LoVo (cell line): ENCODE measurements at places on chromosomes 6 and 20.

- no peak for DNase-seq
Observed at GRCh38 chr6:69038841-69039240, 403.8 kb downstream of the ADGRB3 start.

- no peak for DNase-seq
Observed at GRCh38 chr6:102759415-102759814, 1365.9 kb downstream of the GRIK2 start.

DNA sequence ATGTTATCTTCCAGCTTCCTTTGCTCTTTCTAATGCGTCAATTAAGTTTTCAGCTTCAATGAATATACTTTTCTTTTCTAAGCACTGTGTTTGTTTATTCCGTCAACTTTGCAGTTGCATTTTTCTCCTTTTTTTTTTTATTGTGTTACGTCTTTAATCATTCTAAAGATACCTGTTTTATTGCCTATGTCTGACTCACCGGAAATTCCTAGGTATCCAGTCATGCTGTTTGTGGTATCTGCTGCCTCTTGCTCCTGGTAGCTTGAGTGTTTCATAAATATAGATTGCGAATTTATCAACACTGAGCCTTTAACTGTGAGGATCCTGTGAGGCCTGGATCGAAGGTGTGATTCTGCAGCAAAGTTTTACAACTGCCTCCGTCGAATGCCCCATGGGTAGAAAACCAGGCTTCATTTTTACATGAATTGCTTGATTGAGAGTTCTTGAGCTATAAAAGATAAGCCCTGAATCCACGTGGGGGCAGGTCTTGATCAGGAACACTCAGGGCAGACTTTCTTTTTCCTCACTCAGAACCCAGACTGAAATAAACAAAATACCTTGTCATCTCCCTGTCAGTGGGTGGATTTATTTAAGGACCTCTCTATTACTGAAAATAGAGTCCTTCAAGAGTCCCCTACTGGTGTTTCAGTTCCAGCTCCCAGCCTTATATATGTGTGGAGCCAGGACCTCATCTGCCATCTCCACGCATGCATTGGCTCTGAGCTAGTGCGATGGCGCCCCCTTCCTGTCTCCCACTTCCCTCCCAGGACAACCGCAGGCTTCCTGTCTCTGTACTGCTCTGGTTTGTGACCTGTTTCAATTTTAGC lies 60.1 kb upstream of the LRRC1 start:
- peak; percentile 92 for DNase-seq

- no peak for DNase-seq
Observed at GRCh38 chr20:21398109-21399004, 1.0 kb upstream of the NKX2-4 start.

- DNase-seq: no peak
Observed at GRCh38 chr6:31143148-31143547, 4.3 kb upstream of the PSORS1C2 start.

DNA sequence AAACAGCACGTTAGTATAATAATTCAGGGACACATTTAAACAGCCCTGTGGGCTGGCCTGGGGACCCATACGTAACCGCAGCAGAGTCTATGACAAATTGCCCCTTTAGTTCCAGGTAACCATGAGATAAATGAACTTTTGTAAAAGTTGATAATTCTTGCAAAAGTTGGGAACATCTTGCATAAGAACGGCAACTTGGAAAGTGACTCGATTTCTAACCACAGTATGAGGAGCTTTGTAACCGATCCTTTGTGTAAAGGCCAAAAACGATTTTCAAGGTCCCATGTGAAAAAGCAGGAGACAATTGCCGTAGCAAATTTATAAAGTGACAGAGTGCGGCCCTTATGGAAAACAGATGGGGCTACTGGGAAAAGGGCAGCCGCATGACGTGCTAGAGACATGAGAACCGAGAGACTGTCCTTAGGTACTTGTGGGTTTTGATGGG lies 81.6 kb downstream of the PSMG4 start:
- no peak for DNase-seq

GRCh38 chr6:116388924-116389323 lies 18.2 kb downstream of the DSE start:
- DNase-seq: no peak

DNA sequence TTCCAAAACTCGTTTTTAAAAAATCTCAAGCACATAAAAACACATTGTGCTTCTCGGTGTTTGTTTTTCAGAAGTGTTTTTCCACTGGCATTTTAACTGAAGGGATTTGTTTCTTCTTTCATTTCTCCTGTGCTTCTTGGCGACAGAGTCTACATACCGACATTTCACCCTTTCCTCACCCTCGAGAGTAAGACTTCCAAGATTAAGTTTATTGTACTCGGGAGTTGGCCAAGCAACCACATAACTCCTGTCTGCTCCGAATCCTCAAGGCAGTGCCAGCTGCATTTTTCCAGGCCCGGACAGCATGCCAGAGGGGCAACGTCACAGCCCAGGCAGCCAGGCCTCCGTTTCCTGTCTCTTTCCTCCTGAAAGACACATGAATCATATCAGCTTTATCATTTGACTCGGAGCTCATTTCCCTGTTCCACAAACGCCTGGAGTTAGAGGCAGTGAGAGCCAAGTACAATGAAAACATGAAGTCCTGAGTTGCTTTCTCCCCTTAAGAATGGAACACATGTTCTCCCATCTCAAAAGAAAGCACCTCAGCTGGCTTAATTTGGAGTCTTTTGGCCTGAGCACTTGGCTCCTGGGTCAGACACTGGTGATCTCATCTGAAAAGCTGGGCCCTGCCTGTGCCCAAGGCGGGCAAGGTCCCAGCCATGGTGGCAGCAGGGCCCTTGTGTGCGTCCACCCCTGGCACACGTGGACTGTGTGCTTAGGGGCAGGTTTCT lies 23.2 kb upstream of the FAM50B start:
- peak; percentile 82 for DNase-seq

- no peak for DNase-seq
Observed at GRCh38 chr6:108945681-108946159, 97.5 kb downstream of the ARMC2 start.

DNA sequence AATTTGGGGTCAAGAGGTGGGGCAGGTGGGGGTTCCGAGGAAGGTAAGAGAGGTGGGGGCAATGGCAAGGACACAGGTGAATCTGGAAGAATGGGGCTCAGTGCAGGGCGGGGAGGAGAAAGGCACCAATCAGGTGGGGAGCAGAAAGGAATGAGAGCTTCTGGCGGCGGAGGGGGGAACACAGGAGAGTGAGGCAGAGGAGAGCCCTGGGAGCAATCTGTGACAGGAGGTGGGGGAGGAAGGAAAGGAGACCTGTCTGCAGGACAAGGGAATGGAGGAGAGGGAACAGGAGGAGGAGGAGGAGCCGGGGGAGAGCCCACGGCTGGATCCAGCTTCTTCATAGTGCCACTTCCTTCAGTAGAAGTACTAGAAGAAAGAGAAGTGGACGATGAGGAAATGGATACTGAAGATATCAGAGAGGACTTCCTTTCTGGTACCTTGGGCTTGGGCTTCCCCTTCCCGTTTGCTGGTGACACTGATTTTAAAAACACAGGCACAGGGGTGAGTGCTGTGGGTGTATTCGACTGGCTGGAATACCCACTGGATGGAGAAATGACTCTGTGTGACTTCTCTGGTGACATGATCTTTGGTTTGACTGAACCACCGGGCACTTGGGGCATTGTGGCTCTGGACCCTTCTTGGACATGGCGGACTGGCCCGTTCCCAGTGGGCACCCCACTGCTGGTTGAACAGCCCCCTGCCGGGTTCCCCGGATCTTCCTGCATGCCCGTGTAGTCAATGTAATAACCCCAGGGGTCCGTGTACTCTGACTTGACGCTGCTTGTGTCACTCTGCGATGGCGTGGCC lies 27.4 kb downstream of the HEBP2 start:
- DNase-seq: no peak

GRCh38 chr6:119285908-119286625 lies 63.5 kb downstream of the MAN1A1 start:
- DNase-seq: no peak

- no peak for DNase-seq
Observed at GRCh38 chr6:71531841-71532240, 243.2 kb downstream of the OGFRL1 start.

DNA sequence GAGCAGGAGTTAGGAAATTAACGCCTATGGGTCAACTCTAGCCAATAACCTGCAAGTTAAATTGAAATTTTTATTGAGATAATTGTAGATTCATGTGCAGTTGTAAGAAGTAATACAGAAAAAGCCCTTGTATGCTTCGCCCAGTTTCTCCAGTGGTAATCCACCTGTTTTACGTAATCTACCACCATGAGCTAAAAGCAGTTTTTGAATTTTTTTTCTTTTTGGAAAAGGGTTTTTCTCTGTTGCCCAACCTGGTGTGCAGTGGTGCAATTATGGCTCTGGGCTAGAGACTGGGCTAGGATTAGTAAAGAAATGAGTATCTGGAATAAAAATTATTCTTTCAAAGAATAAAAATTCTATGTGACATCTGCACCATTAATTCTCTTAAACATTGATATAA lies 116.2 kb downstream of the ZFP64 start:
- DNase-seq: no peak
